ENCODE measurements at places on chromosomes 2 and 18. TPM values are rescaled to one million over a fixed set of nuclear protein-coding genes. Genes with fewer than 3 reads are reported as not detected.

GRCh38 chr2:177419274-177419673 is 26.7 kb downstream of the AGPS start:
- no peaks in the 10 kb centered on the region for H3K36me3 ChIP-seq
- no peaks in the 10 kb centered on the region for H3K27me3 ChIP-seq
- H3K4me1 ChIP-seq = peaks cover 15% of the 10 kb centered on the region
- no peak for DNase-seq
- H3K27ac ChIP-seq = no peak overlapping the region

DNA sequence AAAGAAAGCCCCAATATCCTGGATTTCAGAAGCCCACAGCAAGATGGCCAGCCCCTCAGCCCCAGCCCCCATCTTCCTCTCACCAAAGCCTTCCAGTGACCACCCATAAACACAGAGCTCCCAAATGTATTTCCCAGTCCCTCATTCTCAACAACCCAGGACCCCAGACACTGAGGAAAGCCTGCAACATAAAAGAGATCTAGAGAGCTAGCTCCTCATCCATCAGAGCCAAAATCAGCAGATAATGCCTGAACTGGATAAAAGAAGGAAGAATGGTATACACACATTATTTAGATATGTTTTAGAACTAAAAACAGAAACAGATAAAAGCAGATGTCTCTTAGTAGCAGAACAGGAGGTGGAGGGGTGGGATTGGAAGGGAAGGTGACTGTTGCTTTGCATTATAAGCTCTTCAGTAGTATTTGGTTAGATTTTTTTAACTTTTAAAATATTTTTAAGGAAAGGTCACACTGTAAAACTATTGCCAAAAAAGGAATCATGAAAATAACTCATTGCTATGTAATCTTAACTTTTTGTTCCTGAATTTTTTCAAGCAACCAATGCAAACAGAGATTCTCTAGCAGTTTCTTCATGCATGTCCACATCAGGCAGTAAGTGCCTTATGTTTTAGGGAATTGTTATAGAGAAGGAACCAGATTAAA is 144.2 kb upstream of the PKDCC start:
- H3K36me3 ChIP-seq = no peaks in the 10 kb centered on the region
- no peak for DNase-seq
- H3K27ac ChIP-seq = no peak overlapping the region
- H3K4me3 ChIP-seq = no peak overlapping the region

GRCh38 chr2:187372213-187372612 is 75.8 kb downstream of the CALCRL start:
- no peaks in the 10 kb centered on the region for H3K4me1 ChIP-seq
- DNase-seq = no peak
- H3K27me3 ChIP-seq = no peaks in the 10 kb centered on the region
- H3K36me3 ChIP-seq = no peaks in the 10 kb centered on the region

DNA sequence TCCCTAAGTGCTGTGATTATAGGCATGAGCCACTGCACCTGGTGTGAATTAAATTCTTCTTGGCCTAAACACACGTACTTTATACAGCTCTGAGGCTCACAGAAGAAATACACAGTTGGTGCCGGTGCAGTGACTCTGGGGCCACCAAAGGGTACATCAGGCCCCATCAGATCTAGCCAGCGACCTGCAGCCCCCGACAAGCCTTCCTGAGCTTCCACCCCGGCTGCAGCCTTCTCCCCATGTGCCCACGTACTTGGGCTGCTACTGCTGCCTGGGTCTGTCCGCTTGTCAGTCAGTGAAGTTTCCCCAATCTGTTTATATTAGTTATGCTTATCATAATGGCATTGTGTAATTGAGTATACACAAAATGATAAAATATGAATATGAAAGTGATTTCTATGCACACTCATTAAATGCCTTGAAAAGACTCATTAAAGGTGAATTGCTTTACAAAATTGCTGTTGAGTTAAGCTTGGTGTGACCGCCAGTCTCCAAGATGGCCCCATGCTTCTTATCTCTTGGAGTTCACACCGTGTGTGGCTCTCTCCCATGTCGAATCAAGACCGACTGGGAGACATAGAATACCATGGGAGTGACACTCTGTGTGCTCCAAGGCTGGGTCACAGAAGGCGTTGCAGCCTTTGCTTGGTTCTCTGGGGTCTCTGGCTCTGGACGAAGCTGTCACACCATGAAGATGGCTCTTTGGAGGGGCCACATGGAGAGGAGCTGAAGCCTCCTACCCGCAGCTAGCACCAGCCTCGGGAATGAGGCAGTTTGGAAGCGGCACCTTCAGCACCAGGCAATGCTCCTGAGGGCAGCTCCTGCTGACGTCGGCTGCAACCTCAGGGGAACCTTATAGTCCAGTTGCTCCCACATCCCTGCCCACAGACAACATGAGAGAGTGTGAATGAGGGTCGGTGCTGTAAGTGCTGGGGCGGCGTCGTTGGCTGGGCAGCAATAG is 29.2 kb upstream of the HPCAL1 start:
- no peak overlapping the region for H3K4me3 ChIP-seq
- H3K4me1 ChIP-seq = peaks cover 24% of the 10 kb centered on the region
- DNase-seq = peak; percentile 51

- no peak overlapping the region for H3K4me3 ChIP-seq
- no peak for DNase-seq
- no peaks in the 10 kb centered on the region for H3K4me1 ChIP-seq
Measured at GRCh38 chr18:35964319-35964718, 8.2 kb upstream of the RMP24 start.

- no peaks in the 10 kb centered on the region for H3K36me3 ChIP-seq
- H3K27ac ChIP-seq = no peak overlapping the region
- H3K27me3 ChIP-seq = no peaks in the 10 kb centered on the region
Measured at GRCh38 chr2:121184248-121184862, 100.6 kb downstream of the TFCP2L1 start.

- DNase-seq = no peak
- H3K4me3 ChIP-seq = no peak overlapping the region
- no peak overlapping the region for H3K27ac ChIP-seq
Measured at GRCh38 chr18:63022429-63023022, 297.0 kb downstream of the BCL2 start.

DNA sequence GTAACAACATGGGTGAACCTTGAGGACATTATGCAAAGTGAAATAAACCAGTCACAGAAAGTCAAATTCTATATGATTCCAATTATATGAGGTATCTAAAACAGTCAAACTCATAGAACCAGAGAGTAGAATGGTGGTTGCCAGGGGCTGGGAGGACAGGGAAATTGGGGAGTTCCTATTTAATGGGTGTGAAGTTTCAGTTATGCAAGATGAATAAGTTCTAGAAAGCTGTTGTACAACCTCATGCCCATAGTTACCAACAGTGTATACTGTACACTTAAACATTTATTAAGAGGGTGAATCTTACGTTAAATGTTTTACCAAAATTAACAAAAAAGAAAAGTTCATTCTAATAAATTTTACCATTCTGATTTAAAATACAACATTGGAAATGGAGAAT is 92.7 kb upstream of the WDSUB1 start:
- DNase-seq = no peak
- H3K27ac ChIP-seq = no peak overlapping the region
- H3K4me1 ChIP-seq = no peaks in the 10 kb centered on the region

DNA sequence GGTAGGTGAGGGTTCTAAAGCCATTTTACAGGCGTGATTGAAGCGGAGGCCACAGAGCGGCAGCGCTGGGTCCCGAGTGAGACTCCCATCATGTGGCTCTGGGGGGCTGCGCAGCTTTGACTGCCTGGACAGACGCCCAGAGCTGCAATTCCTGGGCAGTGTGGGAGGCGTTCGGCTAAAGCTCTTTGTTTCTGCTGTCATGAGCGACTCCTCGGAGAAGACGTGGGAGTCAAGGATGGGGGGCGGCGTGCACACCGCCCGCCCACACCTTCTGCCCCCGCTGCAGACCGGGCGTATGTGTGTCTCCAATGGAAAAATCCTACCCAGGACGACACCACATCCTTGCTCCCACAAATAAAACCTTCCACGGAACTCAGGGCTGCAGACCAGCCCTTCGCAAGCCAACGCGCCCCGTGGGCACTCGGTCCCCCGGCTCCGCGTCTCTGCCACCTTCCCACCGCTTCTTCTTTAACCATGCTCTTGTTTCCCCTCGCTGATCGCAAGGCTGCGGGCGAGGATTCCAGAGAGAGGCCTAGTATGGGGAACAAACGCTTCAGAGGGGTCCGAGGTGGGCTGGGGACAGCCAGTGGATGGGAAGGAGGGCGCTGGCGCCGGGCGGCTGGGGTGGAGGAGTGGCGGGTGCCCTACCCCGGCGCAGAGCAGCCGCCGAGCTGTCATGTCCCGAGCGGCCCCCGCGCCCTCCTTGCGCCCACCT is 680 bp upstream of the LBH start:
- peak overlapping the region; percentile 73 for H3K4me3 ChIP-seq
- H3K27ac ChIP-seq = peak overlapping the region; percentile 87
- H3K4me1 ChIP-seq = peaks cover 31% of the 10 kb centered on the region
- no peak for DNase-seq

GRCh38 chr18:78735131-78736014 is 244.2 kb upstream of the SALL3 start:
- no peak overlapping the region for H3K27ac ChIP-seq
- no peaks in the 10 kb centered on the region for H3K4me1 ChIP-seq
- DNase-seq = no peak

DNA sequence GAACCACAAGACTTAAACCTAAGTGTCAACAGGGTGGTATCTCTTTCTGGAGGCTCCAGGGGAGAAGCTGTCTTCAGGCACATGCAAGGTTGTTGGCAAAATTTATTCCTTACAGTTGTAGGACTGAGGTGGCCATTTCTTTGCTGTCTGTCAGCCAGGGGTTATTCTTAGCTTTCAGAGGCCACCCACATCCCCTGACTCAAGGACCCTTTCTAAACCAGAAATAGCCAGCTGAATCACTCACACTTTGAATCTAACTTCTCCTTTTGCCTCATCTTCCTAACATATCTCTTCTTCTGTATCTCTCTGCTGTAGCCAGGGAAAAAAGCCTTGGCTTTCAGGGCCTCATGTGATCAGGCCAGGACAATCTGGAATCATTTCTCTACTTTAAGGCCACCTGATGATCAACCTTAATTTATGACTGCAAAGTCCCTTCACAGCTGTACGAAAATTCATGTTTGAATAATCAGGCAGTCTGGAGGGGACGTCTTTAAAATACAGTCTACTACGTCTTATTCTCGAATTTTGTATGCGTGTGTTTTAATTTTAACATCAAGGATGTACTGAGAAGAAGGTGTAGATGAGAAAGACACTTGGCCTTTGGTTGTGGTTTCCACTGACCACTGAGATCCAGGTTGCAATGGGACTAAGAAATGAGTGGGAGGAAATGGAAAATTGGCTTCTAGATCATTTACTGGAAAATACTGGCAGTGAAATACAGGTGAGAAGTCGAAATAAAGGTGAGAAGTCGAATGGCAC is 90.4 kb downstream of the DOCK10 start:
- no peak overlapping the region for H3K27ac ChIP-seq
- no peak overlapping the region for H3K4me3 ChIP-seq
- no peaks in the 10 kb centered on the region for H3K36me3 ChIP-seq
- H3K4me1 ChIP-seq = peaks cover 14% of the 10 kb centered on the region
- H3K27me3 ChIP-seq = no peaks in the 10 kb centered on the region

DNA sequence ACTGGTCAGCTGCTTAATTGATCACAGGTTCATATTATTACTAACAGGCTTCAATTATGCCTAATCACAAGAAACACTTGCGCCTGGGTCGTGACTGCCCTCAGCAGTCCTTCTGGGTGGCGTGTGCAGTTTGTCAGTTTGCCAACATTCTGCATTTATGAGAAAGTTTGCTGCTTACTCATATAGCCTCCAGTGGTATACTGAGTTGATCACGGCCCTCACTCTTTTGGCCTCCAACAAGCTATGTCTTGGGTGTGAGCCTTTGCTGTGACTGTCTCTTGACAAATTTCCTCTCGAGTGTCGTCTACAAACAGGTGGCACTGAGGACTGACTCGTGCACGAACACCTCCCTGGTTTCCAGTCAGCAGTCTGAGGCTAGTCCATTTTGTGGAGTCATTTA is 27.3 kb downstream of the DCDC2C start:
- no peaks in the 10 kb centered on the region for H3K36me3 ChIP-seq
- no peaks in the 10 kb centered on the region for H3K27me3 ChIP-seq
- no peak for DNase-seq
- no peak overlapping the region for H3K4me3 ChIP-seq
- H3K27ac ChIP-seq = no peak overlapping the region
- no peaks in the 10 kb centered on the region for H3K4me1 ChIP-seq

DNA sequence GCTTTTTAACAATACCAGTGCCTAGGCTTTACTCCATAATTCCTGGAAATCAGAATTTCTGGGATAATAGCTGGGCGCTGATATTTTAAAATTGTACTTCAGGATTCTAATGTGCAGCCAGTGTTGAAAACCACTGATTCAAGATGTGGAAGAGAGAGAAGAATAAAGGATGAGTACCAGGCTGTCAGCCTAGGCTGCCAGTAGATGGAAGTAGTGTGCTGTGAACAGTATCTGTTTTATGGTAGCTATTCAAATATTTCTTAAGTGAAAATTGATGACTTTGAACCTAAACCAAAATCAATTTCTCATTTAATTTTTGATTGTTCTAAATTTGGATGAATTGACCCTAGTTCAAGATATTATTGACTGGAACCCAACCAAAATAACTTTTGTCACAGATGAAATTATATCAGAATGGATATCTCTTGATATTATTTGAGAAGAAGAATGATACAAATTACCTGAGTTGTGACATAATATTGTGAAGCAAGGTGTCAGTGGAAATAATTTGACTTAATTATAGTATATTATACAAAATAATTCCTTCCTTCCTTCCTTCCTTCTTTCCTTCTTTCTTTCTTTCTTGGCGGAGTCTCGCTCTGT is 88.0 kb downstream of the COMMD1 start:
- H3K27me3 ChIP-seq = no peaks in the 10 kb centered on the region
- H3K4me3 ChIP-seq = no peak overlapping the region
- no peak overlapping the region for H3K27ac ChIP-seq
- no peaks in the 10 kb centered on the region for H3K36me3 ChIP-seq
- peaks cover 8% of the 10 kb centered on the region for H3K4me1 ChIP-seq
- DNase-seq = no peak

GRCh38 chr2:96423291-96423690 is 81.9 kb downstream of the NEURL3 start:
- H3K36me3 ChIP-seq = no peaks in the 10 kb centered on the region
- H3K27ac ChIP-seq = no peak overlapping the region
- H3K4me1 ChIP-seq = no peaks in the 10 kb centered on the region
- DNase-seq = no peak

DNA sequence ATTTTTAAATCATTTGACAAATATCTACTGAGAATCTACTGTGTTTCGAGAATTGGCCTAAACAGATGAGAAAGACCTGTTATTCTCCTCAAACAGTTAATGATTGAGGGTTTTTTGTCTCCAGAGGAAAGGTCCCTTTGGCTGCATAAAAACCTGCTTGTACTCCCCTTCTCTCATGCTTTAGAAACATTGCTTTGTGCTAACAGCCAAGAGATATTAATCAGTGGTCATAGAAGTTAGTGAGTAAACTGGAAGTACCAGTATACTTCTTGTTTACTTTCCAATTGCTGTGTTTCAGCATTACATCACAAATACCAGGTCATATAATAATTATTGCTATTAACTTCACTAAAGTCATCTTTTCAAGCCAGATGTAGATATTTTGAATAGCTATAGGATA is 34.1 kb downstream of the ITGB6 start:
- no peak overlapping the region for H3K27ac ChIP-seq
- no peak for DNase-seq
- H3K4me3 ChIP-seq = no peak overlapping the region
- H3K4me1 ChIP-seq = peaks cover 5% of the 10 kb centered on the region
- no peaks in the 10 kb centered on the region for H3K36me3 ChIP-seq

Gene IKZF2
- total RNA-seq = 16.4 TPM

Gene GPBAR1
- total RNA-seq = 2.6 TPM

Gene RGPD4
- 0.23 TPM for total RNA-seq

Gene SPEG
- 5.6 TPM for total RNA-seq

Gene SLC11A1
- total RNA-seq = 302 TPM

Gene NAT8
- total RNA-seq = not detected

Gene MC2R
- not detected for total RNA-seq

Gene CTAGE1
- total RNA-seq = not detected

Data from upper lobe of right lung (tissue), 1 donor.